Left cardiac atrium (tissue), 4 donors: ENCODE measurements at places on chromosomes 7 and 10. TPM values are rescaled to one million over a fixed set of nuclear protein-coding genes. Genes with fewer than 3 reads are reported as not detected.

Gene LIPK
- not detected for total RNA-seq

Gene COL1A2
- total RNA-seq, result 270 TPM

Gene TLX1
- total RNA-seq, result 0.21 TPM

Gene TMEM196
- total RNA-seq, result not detected

Gene ARHGAP22
- 4.7 TPM for total RNA-seq
